Stimulated activated CD8-positive, alpha-beta memory T cell treated with anti-CD3 and anti-CD28 coated beads, Interleukin-4, amount 100 ng/mL, for 48 hours (primary cell): ENCODE measurements at places on chromosomes 2 and 18.

DNA sequence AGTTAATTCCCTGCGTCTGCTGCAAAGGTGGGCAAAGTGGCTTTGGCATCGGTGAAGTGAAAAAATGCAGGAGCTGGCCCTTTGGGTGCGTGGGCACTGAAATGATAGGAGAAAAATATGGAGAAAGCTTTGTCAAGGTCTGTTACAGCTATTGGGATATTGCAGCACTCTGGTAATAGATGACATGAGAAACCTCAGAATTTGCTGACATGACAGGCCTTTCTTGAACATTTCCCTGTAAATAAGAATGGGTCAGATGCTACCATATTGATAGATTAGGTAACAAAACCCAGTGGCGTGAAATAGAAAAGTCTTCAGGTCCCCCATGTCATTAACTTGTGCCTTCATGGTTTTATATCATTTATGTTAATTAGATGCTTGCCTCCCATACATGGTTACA is 12.4 kb upstream of the DSG4 start:
- no peak for DNase-seq

DNA sequence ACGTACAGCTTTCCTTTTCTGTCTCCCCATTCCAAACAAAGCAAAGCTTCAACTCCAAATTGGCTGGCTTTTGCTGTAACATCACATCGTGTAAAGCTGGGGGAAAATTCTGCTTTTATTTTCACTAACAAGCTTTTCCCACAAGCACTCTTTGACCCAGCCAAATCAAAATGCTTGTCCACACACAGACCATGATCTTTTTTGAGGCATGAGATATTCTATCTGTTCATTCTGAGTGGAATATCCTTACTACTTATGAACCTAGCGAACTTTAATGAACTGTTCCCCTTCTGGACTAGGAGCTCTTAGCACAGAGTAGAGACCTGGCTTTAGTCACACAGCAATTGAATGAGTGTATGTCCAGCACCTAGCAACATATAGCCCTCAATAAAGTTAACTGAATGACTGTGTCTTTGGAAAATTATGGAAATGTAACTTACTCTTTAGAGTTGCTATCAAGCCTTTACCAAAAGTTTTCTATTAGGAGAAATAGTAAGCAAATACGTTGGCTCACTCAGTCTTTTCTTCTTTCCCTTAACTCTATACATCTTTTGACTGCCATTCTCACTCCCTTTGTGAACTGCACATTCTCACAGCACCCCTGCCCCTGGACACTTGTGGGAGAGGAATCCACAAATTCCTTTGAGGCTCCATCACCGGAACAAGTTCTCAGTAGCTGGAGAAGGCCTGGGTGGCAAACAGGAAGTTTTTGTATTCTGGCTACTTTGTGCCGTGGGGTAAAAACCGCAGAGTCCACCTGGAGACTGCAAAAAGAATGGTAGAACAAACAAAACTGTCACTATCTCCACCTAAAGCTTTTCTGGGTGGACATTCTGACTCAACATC is 1.3 kb upstream of the UBE2E3 start:
- DNase-seq, result no peak

DNA sequence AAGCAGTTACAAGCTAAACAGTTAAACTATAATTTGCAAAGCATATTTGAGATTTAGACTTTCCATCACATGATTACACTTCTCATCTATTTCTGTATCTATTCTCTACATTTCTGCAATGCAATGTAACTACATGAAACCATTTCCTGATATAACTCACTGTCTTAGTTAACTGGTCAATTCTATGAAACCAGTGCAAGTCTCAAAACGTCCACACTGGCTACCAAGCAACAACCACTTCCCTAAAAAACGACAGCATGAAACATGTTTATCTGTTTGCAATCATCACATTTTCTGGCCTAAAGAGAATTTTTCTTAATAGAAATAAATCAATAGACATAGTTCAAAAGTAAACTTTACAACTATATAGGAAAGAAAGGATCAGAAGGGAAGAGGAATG is 17.4 kb downstream of the FECH start:
- no peak for DNase-seq

DNA sequence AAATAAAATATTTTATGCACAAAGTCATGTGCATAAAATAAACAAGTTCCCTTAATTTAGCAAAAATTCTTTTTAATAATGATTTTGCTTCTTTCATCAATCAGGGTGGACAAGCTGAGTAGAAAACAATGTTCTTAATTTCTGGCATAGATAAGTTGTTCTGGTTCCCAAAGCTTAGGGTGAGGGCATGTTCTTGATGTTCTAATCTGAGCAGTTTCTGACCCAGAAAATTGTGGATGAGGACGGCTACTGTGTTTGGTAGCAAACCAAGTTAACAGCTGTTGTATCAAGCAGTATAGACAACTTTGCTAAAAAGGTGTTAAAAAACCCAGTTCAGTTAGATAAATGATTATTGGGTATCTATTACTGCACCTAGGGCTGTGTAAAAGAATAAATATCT is 158.9 kb downstream of the PDE1A start:
- no peak for DNase-seq

DNA sequence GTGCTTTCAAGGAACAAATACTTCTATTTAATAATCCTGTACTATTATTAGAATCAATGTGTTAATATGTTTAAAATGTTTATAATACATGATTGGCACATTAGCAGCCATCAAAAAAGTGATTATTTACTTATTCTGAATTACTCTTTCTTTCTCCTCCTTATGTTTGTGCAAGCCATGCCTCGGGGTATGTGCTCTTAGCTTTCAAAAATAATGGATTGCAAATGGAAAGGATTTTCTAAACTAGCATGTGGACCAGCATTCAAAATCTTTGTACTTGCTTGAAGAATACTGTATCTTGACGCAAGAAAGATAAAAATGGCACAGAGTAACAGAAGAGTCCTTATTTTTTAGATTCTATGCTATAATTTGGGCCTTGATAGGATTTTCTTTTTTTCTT is 156.5 kb downstream of the CDH7 start:
- DNase-seq, result no peak

DNA sequence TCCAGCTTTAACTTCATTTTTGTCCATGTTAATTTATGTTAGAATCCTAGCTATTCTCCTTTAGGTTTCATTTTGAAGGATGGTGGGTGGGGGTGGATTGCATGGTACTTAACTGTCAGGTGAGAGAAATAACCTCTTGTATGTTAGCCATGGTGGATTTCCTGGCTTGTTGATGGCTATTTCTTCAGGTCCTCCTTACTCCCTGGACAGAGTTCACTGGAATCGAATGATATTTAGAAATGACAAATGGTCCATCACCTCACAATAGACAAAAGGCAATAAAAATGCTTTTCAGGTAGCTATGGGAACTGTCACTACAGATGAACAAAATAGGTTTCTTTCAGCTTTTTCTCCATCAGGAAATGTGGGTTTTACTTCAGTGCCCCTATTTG is 91.7 kb downstream of the EML6 start:
- DNase-seq, result no peak

GRCh38 chr2:61353909-61354308 is 117.0 kb downstream of the USP34 start:
- DNase-seq, result no peak

- DNase-seq, result no peak
Observed at GRCh38 chr2:56386657-56387056, 202.9 kb downstream of the CCDC85A start.

DNA sequence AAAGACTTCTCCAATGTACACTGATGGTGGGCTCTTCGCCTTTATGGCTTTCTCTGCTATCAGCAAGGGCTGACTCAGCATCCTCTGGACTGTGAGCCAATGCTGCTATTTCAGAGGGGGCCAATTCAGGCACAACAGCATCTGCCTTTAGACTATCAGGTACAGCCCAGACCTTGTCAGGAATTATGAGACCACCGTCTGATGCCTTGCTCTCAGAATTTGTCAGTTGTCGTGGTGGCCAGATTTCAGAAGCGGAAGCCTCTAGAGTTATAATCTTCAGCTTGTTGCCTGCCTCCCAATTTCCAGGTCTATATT is 92.7 kb downstream of the ALPK2 start:
- DNase-seq, result no peak

GRCh38 chr2:240588669-240589068 is 2.1 kb downstream of the CAPN10 start:
- no peak for DNase-seq

DNA sequence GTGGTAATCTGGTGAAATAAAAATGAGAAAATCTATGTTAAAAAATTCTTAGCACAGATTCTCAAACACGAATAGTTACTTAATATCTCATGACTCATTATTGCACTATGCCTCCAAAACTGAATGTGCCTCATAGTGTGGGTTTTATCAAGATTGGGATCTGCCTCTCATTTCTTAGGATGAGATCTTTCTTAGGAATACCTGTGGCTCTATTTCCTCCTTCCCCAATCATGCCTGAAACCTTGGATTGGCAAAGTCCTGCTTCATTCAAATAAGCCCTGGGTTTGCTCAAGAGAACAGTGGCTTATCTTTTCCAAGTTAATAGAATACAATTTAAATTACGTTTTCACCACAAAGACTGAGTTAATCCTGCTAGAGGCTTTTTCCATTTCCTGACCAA is 100.3 kb downstream of the DPP10 start:
- no peak for DNase-seq

GRCh38 chr2:197086500-197086899 is 160.0 kb upstream of the PGAP1 start:
- DNase-seq, result no peak

DNA sequence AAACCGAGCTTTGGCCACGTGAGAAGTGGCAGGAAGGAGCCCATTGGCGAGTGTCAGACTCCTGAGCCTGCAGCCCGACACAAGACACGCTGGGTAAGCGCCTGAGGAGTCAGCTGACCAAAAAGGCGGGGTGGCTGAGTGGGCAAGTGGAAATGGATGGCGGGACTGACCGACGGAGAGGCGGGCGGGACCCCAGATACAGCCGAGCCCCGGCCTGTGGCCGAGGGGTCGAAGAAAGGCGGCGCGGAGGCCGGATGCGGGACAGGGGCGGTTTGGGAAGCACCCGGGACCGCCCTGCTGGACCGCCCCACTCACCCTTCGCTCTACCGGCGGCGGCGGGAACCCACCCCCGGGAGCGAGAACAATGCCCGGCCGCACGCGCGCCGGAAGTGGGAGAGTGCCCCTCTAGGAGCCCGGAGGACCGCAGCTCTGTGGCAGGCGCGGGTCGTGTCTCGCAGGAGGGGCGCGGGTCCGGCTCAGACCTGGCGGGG is 22.8 kb downstream of the ZSCAN30 start:
- peak; percentile 80 for DNase-seq

DNA sequence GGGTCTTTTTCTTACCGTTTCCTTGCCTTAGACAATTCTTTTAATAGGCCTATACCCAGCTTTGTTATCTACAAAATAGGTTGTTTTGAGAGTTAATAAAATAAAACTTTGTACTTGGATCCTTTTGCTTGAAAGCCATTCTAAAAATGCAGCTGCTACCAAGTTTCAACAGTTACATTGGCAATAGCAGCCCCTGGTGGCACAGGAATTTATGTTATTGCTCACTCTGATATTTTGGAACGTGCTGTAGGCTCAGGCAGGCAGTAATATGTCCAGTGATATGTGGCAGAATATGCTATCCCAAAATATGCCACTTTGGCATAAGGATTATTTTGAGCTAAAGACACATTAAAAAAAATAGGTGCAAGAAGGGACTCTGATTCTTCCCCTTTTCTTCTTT is 6.7 kb upstream of the COMMD1 start:
- DNase-seq, result no peak

GRCh38 chr18:80252136-80252535 is 4.8 kb upstream of the PARD6G start:
- DNase-seq, result no peak
